ENCODE measurements at places on chromosomes 5 and 9.

GRCh38 chr5:160788102-160788660 lies 63.8 kb downstream of the ATP10B start:
- no peaks in the 10 kb centered on the region for H3K4me1 ChIP-seq
- no peak overlapping the region for H3K27ac ChIP-seq
- DNase-seq, result no peak

GRCh38 chr5:177312649-177313181 lies 1.0 kb upstream of the MXD3 start:
- no peak for DNase-seq
- H3K27ac ChIP-seq, result no peak overlapping the region
- H3K27me3 ChIP-seq, result no peaks in the 10 kb centered on the region
- H3K4me1 ChIP-seq, result no peaks in the 10 kb centered on the region
- H3K4me3 ChIP-seq, result peak overlapping the region; percentile 58
- no peaks in the 10 kb centered on the region for H3K36me3 ChIP-seq

- no peaks in the 10 kb centered on the region for H3K36me3 ChIP-seq
- H3K4me3 ChIP-seq, result no peak overlapping the region
- no peak for DNase-seq
- no peaks in the 10 kb centered on the region for H3K27me3 ChIP-seq
- H3K4me1 ChIP-seq, result no peaks in the 10 kb centered on the region
Measured at GRCh38 chr5:17182494-17182893, 34.9 kb upstream of the BASP1 start.

DNA sequence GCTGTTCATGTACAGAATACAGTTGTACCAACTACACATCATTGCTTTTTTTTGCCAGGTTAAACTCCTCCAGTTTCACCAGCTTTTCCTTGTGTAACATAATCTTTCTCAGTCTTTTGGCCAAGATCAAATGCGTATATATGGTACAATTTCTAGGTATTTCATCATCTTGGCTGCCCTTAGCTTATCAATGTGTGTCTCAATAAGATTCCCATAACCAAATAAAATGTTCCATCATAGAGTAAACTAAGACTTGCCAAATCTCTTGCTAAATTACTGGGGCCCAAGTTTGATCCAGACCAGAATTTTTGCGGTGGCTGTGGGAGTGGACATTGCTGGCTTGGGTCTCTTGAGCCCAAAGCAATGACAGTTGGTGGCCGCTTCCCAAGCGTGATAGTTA lies 24.3 kb upstream of the ERBIN start:
- no peaks in the 10 kb centered on the region for H3K4me1 ChIP-seq
- H3K36me3 ChIP-seq, result no peaks in the 10 kb centered on the region
- no peaks in the 10 kb centered on the region for H3K27me3 ChIP-seq
- no peak overlapping the region for H3K27ac ChIP-seq
- DNase-seq, result no peak

GRCh38 chr9:126773004-126773607 lies 31.7 kb upstream of the ZBTB43 start:
- H3K4me1 ChIP-seq, result no peaks in the 10 kb centered on the region
- no peak overlapping the region for H3K27ac ChIP-seq
- no peaks in the 10 kb centered on the region for H3K27me3 ChIP-seq
- no peaks in the 10 kb centered on the region for H3K36me3 ChIP-seq

DNA sequence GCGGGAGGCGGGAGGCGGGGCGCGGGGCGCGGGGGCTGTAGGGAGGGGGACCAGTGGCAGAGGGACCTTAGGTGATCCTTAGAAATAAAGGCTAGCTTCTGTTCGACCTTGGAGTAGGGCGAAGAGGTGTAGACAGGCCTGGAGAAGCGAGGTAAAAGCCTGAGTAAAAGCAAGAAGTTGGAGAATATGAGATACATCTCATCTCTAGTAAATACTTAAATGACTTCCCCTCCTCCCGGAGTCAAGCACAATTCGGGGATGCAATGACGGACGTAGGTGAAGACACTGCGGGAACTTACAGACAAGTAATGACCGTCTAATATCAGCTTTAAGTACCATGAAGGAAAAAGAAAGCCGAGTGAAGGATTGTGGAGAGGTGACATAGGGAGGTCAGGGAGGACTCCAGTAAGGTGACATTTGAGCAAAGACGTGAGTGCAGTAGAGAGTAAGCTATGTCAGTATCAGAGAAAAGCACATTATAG lies 466 bp downstream of the SMC2 start:
- no peak for DNase-seq
- H3K36me3 ChIP-seq, result no peaks in the 10 kb centered on the region
- H3K4me3 ChIP-seq, result peak overlapping the region; percentile 60
- H3K4me1 ChIP-seq, result peaks cover 30% of the 10 kb centered on the region

Measured in right atrium auricular region (tissue), 2 donors.